ENCODE measurements at places on chromosomes 16 and 17.

GRCh38 chr16:3249451-3249850 is 7.0 kb downstream of the MEFV start:
- DNase-seq: no peak

DNA sequence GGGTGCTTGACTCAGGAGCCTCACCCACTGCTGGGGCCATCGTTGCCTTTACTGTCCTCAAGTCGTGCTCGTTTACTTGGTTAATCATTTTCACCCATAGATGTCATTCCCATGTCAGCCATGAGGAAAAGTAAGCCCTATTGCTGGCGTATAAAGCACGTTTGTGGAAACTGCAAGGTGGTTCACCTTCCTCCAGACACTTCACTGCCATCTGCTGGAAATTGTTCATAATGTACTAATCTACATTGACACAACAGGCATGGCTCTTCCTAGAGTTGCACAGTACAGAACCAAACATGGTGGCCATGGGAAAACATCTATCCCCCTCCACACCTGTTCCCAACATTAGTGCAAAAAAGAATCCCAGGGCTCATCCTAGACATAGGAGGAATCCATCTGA is 116.6 kb downstream of the ZNF18 start:
- DNase-seq: no peak

DNA sequence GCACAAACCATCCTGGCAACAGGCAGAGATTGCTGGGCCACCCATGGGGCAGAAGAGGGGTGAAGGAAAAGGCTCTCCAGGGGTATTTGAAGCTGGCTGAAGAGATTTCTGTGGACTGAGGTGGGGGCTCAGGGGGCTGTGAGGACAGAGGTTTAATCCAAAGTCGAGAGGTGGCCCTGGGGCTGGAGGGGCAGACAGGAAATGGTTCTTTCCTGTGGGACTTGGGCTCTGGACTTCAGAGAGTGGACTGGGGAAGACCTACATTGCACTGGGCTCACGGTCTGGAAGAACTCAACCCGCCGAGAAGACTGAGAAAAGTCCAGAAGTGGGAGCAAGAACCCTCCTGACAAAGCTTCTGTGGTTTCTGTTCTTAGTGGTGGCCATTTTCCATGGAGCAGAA is 2.9 kb downstream of the CCDC42 start:
- no peak for DNase-seq

GRCh38 chr17:76893623-76894334 is 25.6 kb downstream of the MGAT5B start:
- DNase-seq: no peak

All from nephron progenitor cell (in vitro differentiated cells).